ENCODE measurements at places on chromosomes 5 and 9.

- DNase-seq, result no peak
These were observed 474.4 kb upstream of the EDIL3 start for GRCh38 chr5:84859056-84859455.

- no peak for DNase-seq
These were observed 255.2 kb downstream of the AOPEP start for GRCh38 chr9:94981723-94982090.

DNA sequence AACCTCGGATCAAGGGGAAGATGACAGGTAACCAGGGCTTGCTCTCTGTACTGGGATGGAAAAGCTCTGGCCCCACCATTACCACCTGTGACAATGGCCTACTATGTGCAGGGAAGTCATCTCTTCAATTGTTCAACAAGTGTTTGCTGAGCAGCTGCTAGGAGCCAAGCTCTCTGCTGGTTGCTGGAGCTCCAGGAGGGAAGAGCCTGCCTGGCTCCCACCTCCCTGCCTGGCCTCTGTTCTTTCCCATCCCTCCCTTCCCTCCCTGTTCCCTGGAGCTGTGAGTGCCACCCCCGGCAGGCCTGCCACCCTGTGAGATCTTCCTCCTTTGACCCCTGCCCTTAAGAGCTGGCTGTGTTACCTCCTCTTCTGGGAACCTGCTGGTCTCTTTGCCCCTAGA, 59.7 kb upstream of the IER5L start:
- DNase-seq, result no peak

DNA sequence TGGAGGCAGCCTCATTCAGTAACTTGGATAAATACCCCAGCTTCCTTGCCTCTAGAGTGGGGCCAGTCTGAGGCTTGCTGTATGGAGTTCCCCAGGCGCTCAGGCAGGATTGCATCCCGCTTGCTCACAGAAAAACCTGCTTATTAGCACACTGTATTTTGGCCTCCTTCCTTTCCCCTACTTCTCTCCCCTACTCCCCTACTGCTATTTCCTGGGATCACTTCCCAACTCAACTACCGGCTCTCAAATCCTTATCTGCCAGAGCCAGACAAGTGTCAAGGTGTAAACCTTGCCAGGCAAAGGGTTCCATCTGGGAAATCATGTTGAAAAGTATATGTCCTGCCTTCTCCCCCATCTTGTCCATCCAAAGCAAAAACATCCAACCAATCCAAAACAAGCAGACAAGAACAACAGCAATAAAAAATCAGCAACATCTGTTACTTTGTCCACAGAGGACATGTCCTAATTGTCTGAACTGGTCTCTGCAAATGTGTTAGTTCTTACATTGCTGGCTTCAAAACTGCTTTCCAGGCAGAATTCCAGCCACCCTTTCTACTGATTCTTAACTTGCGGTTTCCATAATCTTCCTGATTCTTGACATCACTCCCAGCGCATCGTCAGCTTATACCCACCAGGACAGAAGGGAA, 164.1 kb upstream of the SEMA6A start:
- no peak for DNase-seq

DNA sequence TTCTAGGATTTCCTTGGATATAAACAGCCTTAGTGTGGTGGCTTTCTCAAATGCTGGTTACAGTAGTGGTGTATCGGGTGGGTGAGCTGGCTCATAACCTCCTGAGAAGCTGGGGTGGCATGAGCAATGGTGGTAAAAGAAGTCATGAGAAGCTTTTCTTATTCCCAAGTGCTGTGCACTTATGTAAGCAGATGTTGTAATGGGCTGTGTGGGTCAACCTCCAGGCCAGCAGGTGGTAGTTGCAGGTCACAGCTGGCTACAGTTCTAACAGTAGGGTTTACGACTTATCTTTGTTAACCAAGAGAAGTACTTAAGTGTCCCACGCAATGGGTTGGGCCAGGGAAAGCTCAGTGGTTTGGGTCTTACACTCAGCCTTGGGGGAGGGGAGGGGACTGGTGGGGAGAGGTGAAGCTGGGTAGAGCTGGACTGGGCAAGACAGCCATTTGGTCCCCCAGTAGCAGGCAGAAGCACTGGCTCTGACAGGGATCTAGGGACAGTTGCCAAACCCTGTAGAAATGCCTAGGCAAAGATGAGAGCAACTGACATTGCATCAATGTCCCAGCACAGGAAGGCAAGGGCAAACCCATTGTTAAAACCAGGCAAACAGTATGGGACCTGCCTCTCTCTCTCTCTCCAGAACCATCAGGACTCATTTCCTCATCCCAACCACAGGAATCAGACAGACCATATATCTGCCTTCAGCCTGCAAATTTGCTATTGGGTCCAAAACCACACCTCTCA, 76.8 kb downstream of the RNF130 start:
- DNase-seq, result no peak

DNA sequence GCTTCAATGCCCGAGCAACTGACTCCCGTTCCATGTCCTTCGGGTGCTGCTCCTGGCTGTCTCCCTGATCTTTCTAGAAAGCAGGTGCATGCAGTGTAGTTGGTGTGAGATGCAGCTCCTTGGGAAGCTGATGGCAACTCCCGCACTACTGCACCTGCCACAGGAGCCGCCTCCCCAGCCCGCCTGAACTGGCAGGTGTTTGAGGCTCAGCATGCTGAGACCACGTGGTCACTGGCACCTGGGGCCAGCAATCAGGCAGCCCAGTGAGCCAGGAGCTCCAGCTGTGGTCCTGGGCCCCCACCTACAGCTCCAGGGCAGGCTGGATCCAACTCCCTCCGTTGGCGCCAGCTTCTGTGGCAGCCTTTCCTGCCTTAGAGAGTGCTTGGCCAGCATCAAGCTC, 111.5 kb downstream of the ICE1 start:
- no peak for DNase-seq

GRCh38 chr9:73824671-73825070, 672.5 kb upstream of the RORB start:
- DNase-seq, result no peak
